ENCODE measurements at places on chromosomes 16 and 17.
A peak's percentile ranks its signal among the peaks of the same experiment; 100 is the strongest.

DNA sequence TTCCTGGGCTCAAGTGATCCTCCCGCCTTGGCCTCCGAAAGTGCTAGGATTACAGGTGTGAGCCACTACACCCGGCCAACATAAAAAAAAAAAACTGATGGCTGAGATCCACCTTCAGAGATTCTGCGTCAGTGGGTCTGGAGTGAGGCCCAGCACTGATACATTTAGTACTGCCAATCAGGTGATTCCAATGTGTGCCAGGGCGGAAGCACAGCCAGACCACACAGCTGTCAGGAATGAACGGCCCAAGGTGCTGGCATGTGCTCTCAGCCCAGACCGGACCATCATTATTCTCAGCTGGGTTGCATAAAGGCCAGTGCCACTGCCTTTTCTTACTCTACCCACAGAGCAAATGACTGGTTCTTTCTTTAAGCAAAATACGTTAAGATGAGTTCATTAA is 1.2 kb upstream of the BCO1 start:
- no peak for DNase-seq
- no peaks in the 10 kb centered on the region for H3K36me3 ChIP-seq
- no peaks in the 10 kb centered on the region for H3K27me3 ChIP-seq
- no peak overlapping the region for H3K4me3 ChIP-seq

GRCh38 chr16:11256661-11257130 is 692 bp upstream of the SOCS1 start:
- H3K27ac ChIP-seq, result peak overlapping the region; percentile 87
- peak; percentile 55 for DNase-seq

DNA sequence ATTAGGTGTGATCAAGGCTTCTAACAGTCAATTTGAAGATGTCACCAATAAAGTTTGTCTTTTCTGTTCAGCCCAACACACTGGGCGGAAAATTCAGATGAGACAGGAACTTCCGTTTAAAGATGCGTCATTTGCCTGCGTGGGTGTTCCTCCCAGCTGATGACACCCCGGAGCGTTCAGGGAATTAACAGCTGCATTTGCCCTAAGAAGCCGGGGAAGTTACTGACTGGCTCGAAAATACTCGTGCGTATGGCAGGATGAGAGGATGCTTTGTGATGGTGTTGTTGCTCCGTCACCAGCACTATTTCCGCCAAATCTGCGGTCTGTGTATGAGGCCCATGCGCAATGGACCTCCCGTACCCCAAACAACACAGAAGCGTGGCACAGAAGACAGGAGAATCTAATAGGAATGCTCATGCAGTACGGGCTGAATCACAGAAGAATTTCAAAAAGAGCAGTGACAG is 11.9 kb upstream of the PVALEF start:
- H3K4me1 ChIP-seq, result peaks cover 23% of the 10 kb centered on the region
- no peak overlapping the region for H3K4me3 ChIP-seq
- no peak overlapping the region for H3K27ac ChIP-seq
- no peaks in the 10 kb centered on the region for H3K27me3 ChIP-seq
- peak; percentile 40 for DNase-seq
- no peaks in the 10 kb centered on the region for H3K36me3 ChIP-seq

DNA sequence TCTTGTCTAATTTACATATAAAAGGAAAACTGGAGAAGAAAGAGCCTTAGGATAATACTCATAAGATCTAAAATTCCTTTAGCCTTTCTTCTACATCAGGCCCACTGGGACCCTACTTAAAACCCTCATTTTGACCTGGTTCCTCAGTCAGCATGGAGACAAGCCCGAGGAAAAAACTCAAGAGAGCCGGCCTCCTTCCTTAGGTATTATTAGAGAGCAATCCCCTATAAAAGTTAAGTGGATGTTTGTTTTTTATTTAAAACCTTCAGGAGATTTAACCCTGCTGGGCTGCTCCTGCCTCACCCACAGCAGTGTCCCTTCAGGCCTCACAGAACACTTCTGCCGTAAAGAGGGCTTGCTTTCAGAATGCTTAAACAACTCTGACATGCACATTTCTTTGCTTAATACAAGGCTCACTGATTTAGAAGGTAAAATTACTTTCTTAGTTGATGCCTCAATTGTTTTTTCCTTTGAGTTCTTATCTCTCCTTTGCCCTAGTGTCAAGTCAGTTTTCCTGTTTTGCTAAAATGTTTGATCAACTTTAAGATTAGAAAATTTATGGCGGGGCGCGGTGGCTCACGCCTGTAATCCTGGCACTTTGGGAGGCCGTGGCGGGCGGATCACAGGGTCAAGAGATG is 145.6 kb upstream of the TBX2 start:
- DNase-seq, result no peak
- no peak overlapping the region for H3K27ac ChIP-seq
- peaks cover 27% of the 10 kb centered on the region for H3K4me1 ChIP-seq
- H3K4me3 ChIP-seq, result no peak overlapping the region

GRCh38 chr17:79892457-79893241 is 53.4 kb upstream of the CBX4 start:
- no peak overlapping the region for H3K27ac ChIP-seq
- peaks cover 7% of the 10 kb centered on the region for H3K27me3 ChIP-seq
- H3K4me3 ChIP-seq, result no peak overlapping the region
- DNase-seq, result no peak

DNA sequence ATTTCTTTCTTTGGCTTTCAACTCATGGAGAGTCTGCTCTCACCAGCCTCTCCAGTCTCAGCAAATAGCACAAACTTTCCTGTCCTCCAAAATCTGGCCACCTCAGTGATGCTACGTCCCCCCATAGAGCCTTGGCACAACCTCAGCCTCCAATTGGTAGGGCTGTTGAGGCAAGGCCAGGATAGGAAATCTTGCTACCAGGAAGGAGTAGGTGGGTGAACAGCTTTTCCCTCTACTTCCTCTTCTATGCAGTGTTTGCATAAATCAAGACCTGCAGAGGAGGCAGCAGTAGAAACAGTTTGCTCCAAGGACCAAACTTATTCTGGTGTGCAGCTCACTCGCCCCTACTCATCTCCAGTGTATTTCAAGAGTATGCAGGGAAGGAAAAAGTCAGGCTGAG is 701 bp upstream of the DPEP2 start:
- H3K36me3 ChIP-seq, result no peaks in the 10 kb centered on the region
- H3K27me3 ChIP-seq, result no peaks in the 10 kb centered on the region
- no peak for DNase-seq
- H3K4me3 ChIP-seq, result no peak overlapping the region
- peaks cover 69% of the 10 kb centered on the region for H3K4me1 ChIP-seq

DNA sequence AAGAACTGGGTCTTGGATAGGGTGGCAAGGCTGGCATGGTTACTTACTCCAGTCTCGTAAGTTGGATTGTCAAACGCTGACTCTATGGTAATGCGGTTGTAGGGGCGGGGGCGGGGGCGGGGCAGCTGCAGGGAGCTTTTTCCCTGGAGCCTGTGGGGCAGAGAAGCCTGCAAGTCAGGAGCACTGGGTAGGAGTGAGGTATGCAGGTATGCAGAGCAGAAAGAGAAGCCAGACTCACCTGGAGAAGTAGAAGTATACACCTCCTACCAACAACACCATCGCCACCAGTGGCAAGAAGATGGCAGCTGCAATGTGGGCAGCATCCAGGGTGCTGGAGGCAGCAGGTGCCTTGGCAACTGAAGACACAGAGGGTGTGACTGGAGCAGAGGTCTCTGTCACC is 4.8 kb upstream of the PHF12 start:
- no peak overlapping the region for H3K27ac ChIP-seq
- H3K4me3 ChIP-seq, result no peak overlapping the region
- no peaks in the 10 kb centered on the region for H3K27me3 ChIP-seq
- peaks cover 16% of the 10 kb centered on the region for H3K4me1 ChIP-seq
- H3K36me3 ChIP-seq, result no peaks in the 10 kb centered on the region
